ENCODE measurements at places on chromosomes 7 and 10.

DNA sequence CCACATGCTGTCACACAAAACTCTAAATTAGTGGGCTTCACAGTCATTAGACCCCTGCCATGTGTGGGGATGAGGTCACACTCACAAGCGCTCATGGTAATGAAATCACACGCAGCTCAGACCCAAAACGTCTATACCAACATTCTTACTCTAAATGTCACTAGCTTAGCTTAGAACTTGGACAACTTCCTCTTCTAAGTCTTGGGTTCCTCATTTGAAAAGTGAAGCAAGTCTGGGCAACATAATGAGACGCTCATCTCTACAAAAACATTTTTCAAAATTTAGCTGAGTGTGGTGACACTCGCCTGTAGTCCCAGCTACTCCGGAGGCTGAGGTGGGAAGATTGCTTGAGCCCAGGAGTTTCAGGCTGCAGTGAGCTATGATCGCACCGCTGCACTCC, 92.7 kb upstream of the MACROH2A2 start:
- no peak for DNase-seq

- no peak for DNase-seq
Measured at GRCh38 chr10:113301342-113301984, 251.4 kb upstream of the HABP2 start.

DNA sequence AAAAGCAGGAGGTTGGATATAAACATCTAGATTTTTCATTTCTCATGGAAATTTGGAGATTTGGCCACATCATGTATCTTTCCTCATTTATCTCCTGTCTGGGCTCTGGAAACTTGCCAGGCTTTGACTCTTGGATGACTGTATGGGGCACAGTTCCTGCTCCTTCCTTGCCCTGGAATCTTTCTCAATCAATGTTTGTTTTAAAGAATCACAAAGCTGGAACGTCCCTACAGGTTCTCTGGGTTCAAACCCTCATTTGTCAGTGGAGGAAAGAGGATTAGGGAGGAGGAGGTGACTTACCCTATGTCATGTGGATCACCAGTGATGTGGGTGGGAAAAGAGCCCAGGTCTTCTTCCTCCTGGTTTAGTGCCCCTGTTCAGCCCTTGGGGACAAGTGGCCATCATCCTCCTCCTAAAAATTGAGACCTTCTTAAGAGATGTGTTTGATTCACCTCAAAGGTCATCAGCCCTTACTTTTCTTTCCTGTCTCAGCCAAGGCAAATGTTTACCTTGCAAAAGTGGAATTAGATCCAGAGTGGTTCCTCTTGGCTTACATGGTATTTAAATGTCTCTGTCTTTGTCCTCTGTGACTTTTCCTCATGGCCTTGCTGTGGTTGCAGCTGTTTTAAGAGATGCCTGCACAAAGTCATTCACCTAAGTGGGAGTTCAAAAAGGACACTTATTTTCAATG, 38.8 kb upstream of the PDZD8 start:
- no peak for DNase-seq

- peak; percentile 75 for DNase-seq
Measured at GRCh38 chr10:87095236-87095945, 385 bp downstream of the SHLD2 start.

- no peak for DNase-seq
Measured at GRCh38 chr10:103492655-103493261, 747 bp upstream of the NEURL1 start.

- no peak for DNase-seq
Measured at GRCh38 chr10:129695671-129696070, 228.6 kb downstream of the MGMT start.

DNA sequence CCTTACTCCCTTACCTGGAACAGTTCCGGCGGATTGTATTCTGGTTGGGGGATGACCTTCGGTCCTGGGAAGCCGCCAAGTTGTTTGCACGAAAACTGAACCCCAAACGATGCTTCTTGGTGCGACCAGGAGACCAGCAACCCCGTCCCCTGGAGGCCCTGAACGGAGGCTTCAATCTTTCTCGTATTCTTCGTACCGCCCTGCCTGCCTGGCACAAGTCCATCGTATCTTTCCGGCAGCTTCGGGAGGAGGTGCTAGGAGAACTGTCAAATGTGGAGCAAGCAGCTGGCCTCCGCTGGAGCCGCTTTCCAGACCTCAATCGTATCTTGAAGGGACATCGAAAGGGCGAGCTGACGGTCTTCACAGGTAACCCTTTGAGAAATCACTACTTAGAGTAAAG, 1.7 kb downstream of the TWNK start:
- no peak for DNase-seq

GRCh38 chr7:110960811-110961210, 130.1 kb upstream of the LRRN3 start:
- DNase-seq, result no peak

DNA sequence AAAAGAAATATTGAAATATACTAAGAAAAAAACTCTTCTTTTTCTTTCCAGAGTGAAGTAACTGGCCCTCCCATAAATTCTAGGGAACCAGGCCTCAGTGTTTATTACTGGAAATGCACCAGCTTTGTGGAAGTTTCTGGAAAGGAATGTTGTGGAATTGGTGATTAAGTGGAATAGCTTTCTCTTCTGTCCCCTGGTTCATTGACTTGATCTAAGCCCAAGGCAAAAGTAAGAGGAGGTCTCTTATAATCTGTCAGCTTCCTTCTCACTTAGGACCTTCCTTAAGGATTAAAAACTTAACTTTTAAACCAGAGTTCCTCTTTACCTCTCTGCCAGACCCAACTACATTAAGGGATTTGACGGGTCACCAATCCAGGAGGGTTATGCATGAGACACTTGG, 266.2 kb downstream of the SLC25A13 start:
- no peak for DNase-seq

DNA sequence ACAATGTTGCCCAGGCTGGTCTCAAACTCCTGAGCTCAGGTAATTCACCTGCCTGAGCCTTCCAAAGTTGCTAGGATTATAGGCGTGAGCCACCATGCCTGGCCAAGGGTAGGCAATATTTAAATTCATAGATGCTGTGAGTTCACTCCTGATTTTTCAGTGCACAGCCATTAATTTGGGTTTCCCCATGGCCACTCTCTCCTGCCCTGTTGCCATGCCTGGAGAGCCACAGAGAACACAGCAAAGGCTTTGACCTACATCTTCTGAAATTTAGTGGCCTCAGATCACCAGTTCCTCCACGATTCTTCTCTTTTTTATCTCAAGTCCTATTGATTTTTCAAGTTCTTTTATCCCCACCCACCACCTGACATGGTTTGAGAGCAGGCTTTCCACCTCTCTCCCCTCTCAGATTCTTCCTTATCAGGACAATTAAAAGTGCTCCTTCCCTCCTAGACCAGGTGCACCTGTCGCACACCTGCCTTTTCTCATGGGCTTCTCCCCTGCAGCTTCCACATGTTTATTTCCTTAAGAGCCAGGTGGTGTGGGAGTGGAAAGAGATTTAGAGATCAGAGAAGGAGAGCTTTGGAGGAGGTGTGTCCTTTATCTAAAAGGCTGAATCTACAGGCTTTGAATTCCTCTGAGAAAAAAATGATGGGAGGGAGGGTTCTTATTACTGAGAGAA, 123.8 kb downstream of the ADRA2A start:
- no peak for DNase-seq

- DNase-seq, result no peak
Measured at GRCh38 chr7:98531717-98532116, 85.4 kb upstream of the NPTX2 start.

GRCh38 chr10:95403700-95404461, 113.1 kb upstream of the PDLIM1 start:
- no peak for DNase-seq

DNA sequence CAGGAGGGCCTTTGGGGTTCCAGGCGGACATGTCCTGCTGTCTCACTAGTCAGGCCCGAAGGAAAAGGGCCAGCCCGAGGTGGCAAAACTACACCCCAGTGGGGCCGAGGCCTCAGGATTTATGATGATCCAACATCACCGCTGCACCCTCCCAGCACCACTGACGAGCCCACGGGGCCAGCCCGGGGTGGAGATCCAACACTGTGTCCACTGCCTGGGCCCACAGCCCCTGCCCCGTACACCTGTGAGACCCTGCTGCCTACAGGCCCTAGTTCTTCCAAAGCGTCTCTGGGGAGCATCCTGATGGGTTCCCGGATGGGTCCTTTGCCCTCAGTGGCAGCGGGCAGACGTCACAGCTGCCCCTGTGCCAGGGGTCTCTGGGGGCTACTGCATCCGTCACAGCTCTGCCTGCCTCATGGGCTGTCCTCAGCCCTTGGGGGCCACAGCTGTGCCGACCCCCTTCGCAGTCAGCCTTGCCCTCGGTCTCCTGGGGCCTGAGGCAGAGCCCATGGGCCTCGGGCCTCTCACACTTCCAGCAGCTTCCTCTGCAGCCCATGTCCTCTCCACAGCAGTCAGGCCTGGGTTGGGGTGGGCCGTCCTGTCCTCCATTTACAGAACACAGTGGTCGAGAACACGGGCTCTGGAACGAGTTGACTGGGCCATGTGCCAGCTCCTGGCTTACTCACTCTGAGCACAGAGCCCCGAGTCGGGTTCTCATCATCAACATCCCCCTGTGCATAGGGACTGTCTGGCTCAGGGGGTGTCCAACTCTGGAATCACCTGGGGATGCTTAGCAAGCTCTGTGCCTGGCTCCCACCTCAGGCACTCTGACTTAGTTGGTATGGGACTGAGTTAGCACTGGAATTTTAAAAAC, 64.9 kb downstream of the FOXL3 start:
- no peak for DNase-seq

GRCh38 chr10:112957640-112958092, 7.6 kb downstream of the TCF7L2 start:
- DNase-seq, result no peak

- DNase-seq, result no peak
Measured at GRCh38 chr7:97145068-97145467, 27.6 kb downstream of the SDHAF3 start.

Data from nephron progenitor cell (in vitro differentiated cells).